ENCODE measurements at places on chromosomes 1 and 21.

DNA sequence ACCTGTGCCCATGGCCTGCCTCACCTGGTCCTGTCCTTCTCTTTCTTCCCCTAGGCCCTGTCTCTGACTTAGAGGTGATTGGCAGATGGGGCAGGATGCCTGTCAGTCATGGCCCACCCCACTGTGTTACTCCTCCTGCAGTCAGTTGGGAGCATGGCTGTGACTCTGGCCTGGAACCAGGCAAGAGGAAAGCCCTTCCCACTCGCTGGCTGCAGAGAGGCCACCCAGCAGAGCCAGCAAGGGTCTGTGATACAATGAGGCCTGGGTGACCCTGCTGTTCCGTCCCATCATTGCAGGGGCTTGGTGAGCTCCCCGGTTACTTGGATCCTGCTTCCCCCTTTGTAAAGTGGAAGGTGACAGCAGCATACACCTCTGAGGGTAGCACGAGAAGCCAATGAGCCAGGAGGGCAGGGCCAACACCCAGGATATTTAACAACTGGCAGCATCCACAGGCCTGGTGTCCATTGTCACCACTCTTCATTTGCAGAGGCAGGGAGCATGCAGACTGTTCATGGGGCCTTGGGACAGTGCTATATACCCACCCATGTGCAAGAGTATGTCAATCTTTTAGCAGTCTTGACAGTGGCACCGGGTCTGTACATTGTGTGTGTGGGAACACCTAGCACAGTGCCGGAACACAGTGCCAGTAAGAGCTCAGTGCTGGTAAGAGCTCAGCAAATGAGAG lies 191.0 kb upstream of the C1orf174 start:
- DNase-seq: no peak

DNA sequence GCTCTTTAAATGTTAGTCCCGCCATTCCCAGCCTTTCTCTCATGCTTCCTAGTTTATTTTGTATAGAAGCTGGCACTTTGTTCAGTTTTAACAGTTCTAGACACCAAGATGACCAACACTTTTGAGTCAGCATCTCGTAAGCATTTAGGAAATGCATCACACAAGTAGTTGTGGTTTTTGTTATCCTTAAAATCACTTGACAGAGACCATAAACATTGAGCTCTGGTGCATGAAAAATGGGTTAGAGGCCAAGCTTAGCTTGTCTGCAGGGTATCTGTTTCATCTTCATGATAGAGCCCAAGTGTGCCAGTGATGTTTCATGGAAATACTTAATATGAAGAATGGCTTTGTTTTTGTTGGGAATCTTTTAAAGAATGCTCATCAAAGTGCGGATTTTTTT lies 159.7 kb downstream of the DISP1 start:
- no peak for DNase-seq

- no peak for DNase-seq
These were observed at the start of gene F13B for GRCh38 chr1:197066719-197067456. Gene F13B, minus strand, starts transcription at chr1:197067260. Its CDS starts 37 bp downstream, at chr1:197067223.

DNA sequence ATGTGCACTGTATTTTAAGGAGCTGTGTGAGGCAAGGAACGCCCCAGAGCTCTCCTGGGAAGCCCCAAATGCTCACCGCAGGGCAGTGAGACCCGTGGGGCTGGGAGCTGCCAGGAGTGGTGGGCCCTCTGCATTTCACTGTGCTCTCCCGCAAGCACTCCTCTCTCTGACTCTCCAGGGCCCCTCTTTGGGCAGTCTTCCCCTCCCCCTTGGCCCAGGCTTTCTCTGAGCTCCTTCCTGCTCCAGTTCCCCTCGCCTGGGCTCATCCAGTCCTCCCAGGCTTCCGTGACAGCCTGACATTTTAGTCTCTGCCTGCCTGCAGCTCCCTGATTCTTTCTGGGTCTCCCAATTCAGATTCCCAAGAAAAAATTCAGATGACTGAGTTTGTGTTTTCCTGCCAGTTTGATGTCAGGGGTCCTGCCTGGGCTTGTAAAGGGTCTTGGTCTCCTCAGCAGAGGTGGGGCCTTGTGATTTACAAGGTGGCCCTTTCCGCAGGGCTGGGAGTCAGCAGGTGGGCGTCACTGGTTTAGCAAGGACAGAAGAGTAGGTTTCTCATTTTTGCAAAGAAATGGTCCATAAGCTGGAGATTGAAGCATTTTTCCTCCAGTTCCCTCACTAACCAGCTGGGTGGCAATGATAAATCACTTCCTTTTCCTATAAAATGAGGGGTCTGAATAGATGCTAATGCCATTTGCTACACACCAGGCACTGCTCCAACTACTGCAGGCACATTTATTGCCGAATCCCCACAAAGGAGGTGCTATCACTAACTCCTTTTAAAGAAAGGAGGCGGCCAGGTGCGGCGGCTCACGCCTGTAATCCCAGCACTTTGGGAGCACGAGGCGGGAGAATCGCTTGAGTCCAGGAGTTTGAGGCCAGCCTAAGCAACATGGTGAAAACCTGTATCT lies 1.9 kb upstream of the CA6 start:
- no peak for DNase-seq

DNA sequence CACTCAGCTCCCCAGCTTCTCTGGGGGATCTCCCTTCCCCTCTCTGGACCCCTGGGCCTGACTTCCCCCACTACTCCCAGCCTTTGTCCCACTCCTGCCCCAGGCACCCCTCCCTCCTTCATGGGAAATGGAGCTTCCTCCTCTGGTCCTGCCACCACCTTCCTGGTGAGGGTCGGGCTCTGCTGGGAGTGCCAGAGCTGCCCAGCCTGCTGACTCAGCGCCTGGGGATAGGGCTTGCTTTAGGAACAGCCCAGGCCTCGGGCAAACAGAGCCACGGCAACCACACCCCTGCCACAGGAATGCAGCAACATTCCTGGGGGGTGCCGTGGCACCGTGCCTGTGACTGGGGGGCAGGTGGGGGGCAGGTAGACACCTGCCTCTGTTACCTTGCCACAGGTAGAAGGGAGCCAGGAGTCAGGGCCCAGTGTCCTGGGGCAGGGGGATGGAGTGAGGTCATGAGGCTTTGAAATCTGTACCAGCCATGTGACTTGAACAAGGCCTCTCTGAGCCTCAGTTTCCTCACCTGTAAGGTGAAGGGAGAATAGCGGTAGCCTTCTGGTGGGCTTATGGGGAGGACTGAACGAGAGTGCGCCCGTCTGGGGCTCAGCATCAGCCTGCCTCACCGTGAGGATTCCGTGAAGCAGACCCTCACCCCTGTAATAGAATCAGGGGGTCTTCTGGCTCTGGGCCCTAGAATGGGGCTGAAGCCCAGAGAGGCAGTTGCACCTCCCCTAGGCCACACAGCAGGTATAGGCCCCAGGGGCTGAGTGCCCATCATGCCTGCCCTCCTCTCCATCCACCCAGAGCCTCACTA lies 17.8 kb upstream of the EPHA2 start:
- DNase-seq: no peak

GRCh38 chr1:41860214-41860613 lies 58.5 kb downstream of the HIVEP3 start:
- DNase-seq: no peak

Measured in NCI-H345 (cell line).